ENCODE measurements at places on chromosomes 13 and 19.

DNA sequence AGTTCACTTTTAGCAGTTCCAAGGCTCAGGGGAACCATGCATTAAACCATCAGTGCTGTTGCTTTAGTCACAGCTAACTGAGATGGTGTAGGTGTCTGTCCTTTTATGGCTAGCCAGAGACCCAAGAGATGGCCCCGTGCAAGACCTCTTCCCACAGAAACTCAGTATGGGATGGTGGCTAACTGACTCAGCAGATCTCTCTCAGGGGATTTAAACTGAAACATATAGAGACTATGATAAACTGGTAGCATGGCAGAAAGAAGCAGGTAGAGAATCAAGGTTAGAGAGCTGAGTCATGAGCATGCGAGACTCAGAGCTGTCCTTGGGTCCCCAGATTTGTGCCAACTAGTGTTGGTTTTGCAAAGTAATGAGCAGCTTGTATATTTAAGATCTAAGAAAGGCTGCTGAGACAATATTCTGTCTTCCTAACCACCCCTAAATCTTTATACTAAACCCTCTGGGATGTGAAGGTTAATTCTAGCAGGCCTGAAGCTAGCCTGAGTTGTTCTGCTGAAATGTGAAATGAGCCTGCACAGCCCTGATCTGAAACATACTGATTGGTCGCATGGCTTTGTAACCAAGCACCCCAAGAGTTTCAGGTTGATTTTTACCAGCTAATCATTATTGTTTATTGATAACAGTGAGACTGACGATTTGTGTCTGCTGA, 6.5 kb upstream of the SCEL start:
- DNase-seq = no peak

- DNase-seq = peak; percentile 42
Measured at GRCh38 chr13:110305949-110306339, 1.0 kb downstream of the COL4A1 start.

- peak; percentile 98 for DNase-seq
Measured at GRCh38 chr19:39430675-39431593, 4.8 kb downstream of the RPS16 start.

DNA sequence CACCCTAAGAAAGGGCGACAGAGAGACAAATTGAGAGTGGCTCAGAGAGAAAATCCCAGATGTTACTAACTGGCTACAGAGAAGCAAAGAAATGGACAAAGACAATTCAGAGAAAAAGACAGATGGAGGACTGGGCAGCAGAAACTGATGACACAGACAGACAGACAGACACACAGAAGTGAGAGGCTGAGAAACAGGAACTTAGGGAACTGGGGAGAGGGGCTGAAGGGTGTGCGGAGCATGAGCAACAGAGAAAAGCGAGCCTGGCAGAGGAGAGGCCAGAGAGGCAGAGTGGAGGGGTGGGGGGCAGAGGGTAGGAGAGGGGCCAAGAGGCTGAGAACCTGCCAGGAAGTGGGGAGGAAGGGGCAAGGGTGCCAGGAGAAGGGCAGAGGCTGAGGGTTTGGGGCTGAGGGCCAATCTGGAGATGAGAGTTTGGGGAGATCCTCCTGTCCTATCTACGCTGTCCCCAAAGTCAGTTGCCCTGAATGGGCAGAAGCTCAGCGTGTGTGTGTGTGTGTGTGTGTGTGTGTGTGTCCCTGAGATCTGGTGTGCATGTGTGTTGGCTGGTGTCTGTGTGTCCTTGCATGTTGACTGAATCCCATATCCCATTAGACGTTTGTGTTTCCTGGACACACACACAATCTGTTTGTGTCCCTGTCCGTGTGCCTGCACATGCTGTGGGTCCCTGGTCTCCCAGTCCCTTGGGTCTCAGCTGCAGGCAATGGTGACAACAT, 5.6 kb upstream of the ERFL start:
- DNase-seq = no peak

DNA sequence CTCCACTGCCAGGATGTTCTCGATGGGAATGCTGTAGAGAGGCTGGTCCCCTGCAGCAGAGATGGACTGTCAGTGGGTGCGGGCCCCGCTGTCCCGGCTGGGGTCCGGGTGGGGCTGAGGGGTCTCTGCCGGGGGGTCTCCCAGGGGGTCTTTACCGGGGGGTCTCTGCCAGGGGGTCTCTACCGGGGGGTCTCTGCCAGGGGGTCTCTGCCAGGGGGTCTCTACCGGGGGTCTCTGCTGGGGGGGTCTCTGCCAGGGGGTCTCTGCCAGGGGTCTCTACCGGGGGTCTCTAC, 25.7 kb upstream of the C13orf46 start:
- DNase-seq = no peak

DNA sequence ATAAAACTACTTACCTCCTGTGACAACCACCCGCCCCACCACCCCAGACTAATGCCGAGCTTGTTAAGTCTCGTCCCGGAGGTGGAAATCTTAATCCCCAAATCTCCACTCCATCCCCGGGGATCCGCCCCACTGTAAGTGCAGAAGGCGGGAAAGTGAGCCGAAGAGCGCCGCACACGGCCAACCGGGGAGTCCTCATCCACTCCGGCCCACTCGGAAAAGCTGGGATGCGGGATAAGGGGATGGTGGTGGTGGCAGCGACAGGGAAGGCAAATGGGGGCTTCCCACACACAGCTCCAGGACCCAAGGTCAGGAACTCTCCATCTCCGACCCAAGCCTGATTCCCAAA, 621 bp downstream of the FBL start:
- DNase-seq = no peak

- DNase-seq = peak; percentile 100
Measured at GRCh38 chr13:30870049-30870884, 35.8 kb upstream of the MEDAG start.

DNA sequence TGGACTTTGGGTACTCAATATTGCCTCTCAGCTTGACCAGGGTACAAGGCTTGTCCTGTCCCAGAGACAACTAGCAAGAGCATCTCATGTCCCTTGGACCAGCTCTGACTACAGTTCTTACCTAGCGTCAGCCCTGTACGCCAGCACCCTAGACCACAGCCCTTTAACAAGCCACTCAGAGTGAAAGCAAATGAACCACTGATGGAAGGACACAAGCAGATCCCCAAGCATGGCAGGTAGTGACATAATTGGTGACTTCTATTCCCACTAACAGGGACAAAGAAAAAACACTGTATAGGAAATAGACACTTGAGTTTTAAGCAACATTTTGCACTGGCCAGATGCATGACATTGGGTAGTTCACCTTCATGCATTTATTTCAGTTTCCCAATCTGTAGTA, 8.8 kb upstream of the LRCH1 start:
- no peak for DNase-seq

GRCh38 chr19:5865772-5866171, 4.6 kb downstream of the FUT5 start:
- DNase-seq = no peak

GRCh38 chr13:96794669-96795068, 199.6 kb downstream of the OXGR1 start:
- no peak for DNase-seq

GRCh38 chr13:110410936-110411687, 104.0 kb downstream of the COL4A2 start:
- DNase-seq = no peak

DNA sequence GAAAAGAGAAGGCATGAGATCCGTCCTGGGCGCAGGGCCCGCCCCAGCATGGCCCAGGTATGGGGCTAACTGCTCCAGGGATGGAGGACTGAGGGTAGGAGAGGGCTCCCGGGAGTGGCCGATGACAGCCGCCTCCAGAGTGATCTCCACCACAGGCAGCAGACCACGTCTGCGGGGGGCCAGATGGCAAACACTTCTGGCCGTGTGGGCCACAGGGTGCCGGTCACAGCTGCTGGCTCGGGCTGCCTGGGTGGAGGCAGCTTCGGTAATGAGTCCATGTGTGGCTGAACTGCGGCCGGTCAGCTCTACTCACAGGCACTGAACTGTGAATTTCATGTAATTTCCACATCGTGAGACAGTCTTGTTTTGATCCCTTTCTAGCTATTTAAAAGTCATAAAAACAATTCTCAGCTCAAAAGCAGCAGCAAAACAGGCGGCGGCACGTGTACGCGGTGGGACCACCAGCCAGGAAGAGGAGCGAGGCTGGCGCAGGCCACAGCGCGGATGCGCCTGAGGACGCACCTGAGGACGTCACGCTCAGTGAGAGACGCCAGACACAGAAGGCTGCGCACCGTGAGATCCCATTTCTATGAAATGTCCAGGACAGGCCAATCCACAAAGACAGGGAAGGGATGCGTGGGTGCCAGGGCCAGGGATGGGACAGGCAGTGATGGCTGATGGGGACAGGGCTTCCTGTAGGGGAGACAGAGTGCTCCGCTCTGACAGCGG, 4.0 kb downstream of the LSM7 start:
- no peak for DNase-seq

GRCh38 chr13:113147206-113147605, 11.2 kb upstream of the PROZ start:
- DNase-seq = no peak

DNA sequence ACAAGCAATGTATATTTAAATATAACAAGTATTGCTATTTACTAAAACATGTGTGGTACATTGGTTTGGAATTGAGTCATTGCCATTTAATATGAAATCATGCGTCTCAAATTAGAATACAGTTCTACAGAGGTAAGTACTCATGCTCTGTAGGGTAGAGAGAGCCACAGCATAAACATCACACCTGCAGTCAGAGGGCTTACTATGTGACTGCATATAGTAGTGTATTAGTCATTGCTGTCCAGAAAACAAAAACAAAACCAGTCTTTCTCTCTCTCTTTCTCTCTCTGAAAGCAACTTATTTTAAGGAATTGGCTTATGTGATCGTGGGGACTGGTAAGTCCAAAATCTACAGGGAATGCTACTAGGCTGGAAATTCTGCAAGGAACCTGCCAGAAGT, 370.3 kb downstream of the GPC5 start:
- no peak for DNase-seq

DNA sequence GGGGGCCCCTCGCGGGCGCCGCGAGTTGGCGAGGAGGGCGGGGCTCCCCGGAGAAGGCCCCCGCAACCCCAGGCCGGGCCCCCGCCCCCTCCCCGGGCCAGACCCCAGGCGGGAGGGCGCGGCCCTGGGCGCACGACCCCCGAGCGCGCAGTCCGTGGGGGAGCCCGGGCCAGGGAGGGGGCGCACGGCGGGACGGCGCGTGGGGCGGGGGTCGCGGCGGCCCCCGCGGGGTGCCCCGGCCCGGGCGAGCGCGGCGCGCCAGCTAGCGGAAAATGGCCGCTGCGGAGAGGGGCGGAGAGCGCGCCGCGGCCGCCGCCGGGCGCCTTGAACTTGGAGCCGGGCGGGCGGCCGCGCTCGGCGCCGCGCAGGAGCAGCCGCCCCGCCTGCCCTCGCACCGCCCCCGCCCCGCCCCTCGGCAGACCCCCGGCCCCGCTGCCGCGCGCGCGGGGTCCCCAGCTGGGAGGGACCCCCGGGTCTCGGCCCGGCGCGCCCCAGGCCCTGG, 6.4 kb upstream of the NFIC start:
- no peak for DNase-seq

DNA sequence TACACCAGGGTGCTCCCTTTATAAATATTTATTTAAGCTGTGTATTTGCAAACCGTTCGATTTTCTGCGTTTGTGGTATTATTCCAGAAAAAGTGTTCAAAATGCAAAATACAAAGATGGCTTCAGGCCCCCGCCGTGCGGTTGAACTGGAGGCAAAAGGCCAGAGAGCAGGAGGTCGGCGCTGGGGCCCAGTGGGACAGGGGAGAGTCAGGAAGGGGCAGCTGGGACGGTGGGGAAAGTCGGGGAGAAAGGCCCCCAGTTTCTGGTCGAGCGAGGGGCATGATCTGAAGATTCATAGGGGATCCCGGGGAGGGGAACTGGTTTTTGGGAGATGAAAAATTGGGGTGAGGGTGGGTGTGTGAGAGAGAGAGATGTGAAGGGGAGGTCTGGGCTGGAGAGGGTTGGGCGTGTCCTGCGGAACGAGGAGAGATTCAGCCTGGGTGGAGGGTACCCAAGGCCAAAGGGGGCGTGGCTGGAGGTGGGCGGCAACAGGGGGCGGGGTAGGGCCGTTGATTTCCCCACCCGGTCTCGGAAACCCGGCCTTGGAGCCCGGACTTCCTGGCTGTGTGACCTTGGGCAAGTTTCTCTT, 678 bp downstream of the ISOC2 start:
- DNase-seq = peak; percentile 88

- peak; percentile 96 for DNase-seq
Measured at GRCh38 chr19:19663256-19664120, at the start of gene ATP13A1. TSS of gene ATP13A1 (minus strand) at chr19:19663676. CDS start at chr19:19663666, 10 bp downstream.

GRCh38 chr13:51453207-51453958, 547 bp upstream of the INTS6 start:
- DNase-seq = no peak

DNA sequence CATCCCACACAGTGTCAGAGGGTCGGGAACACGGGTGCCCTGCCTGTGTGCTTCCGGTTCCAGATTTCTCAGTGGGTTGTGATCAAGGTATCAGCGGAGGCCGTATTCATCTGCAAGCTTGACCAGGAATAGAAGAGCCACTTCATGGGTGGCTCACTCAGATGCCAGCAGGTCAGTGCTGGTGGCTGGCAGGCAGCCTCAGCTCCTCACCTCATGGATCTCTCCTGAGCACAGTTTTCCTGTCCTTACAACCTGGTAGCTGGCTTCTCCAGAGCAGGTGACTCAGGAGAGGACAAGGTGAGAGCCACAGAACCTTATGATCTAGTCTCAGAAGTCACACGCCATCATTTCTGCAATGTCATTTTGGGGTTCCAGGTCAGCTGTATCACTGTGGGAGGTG, 44.8 kb upstream of the SPATA13 start:
- DNase-seq = no peak

GRCh38 chr13:36261976-36262375, 35.6 kb downstream of the CCDC169 start:
- DNase-seq = peak; percentile 82

DNA sequence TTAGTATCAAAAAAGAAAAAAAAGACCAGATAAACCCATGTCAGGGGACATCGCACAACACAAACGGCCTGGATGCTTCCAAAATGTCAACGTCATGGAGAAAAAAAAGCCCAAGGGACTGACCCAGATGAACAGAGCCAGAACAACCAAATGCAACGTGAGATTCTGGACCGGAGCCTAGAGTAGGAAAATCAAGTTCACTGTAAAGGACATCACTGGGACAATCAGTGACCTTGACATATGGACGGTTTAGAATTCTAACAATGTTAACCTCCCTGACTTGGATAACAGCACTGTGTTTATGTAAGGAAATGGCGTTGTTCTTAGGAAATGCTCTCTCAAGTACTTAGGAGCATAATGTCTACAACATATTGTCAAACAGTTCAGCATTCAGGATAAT, 15.1 kb upstream of the EMP3 start:
- no peak for DNase-seq

DNA sequence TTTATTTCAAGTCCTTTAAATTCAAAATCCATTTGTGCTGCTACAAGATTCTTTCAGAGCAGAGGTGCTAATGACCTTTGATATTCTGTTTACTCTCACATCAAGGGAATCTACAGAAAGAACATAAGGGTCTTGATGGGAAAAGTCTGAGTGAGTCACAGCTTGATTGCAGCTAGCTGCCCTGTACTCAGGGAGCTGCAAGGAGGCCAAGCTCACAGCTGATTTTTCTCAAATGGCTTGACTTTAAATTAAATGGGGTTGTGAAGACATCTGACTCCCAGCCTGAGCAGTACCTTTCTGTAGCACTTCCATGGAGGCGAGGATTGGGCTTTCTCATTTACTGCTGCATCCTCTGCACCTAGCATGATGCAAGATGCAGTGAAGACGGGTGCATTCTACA, 62.5 kb downstream of the RAP2A start:
- DNase-seq = no peak
